ENCODE measurements at places on chromosomes 3 and 15.

DNA sequence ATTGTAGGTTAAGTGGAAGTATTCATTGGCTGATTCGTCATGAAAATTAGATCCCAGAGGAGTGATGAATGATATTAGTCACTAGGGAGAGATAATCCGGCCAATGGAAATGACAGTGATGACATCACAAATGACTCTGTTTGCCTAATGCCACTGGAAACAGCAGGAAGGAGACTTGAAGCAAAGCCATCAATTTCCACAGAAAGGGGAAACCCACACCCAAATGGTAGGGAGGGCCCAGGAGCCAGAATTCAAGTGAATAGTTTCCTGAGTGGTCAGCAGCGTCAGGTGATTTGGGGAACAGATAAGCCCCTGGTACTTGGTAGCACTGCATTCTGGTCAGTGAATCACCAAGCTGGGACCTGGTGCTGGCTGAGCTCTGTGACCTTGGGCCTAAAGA is 3.3 kb upstream of the ADAMTS9 start:
- H3K27ac ChIP-seq, result no peak overlapping the region
- H3K36me3 ChIP-seq, result no peaks in the 10 kb centered on the region
- H3K27me3 ChIP-seq, result peaks cover 31% of the 10 kb centered on the region
- DNase-seq, result no peak
- H3K4me3 ChIP-seq, result no peak overlapping the region

- no peak overlapping the region for H3K4me3 ChIP-seq
- DNase-seq, result no peak
- H3K27me3 ChIP-seq, result no peaks in the 10 kb centered on the region
- no peaks in the 10 kb centered on the region for H3K4me1 ChIP-seq
- no peak overlapping the region for H3K27ac ChIP-seq
- no peaks in the 10 kb centered on the region for H3K36me3 ChIP-seq
These were observed 184.5 kb upstream of the ADAMTS9 start for GRCh38 chr3:64872345-64872744.

DNA sequence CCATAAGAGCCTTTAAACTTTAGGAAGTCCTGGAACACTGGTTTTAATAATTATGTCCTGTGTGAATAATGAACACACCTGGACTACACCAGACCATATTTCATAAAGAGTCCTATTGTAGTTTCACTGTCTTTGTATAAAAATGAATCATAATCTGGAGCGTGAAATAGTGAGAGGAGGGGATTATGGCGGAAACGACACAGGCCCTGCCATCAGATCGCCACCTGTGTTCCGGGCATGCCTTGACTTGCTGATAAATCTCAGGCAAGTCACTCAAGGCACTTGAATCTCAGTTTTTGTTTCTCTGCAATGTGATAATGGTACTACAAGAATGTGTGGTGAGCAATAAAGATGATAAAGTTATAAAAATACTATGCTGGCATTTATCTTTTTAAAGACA is 995.5 kb downstream of the MCTP2 start:
- no peak overlapping the region for H3K4me3 ChIP-seq
- H3K27ac ChIP-seq, result no peak overlapping the region
- DNase-seq, result no peak
- H3K27me3 ChIP-seq, result no peaks in the 10 kb centered on the region

- no peaks in the 10 kb centered on the region for H3K27me3 ChIP-seq
- peaks cover 46% of the 10 kb centered on the region for H3K36me3 ChIP-seq
- peak overlapping the region; percentile 92 for H3K4me3 ChIP-seq
- H3K27ac ChIP-seq, result peak overlapping the region; percentile 84
- H3K4me1 ChIP-seq, result peaks cover 63% of the 10 kb centered on the region
- peak; percentile 50 for DNase-seq
These were observed 1.4 kb downstream of the CSK start for GRCh38 chr15:74783072-74783807.

DNA sequence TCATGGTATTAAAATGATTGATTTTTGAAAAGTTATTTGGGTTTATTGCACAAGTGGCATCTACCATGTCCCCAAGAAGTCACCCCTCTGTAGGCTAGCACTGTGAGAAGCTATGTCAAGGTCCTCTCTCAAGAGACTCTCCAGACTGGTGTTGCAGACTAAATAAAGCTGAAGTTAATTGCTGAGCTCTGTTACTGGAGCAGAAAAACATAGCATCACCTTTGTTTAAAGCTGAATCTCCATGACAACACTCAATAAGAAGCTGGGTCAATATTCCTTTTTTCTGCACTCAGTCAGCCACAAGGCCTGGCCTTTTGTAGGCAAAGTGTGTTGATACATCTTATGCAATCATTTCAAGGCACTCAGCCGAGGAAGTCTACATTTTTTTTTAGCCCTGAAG is 806.6 kb upstream of the LMCD1 start:
- H3K27me3 ChIP-seq, result no peaks in the 10 kb centered on the region
- H3K4me1 ChIP-seq, result no peaks in the 10 kb centered on the region
- H3K4me3 ChIP-seq, result no peak overlapping the region
- H3K27ac ChIP-seq, result no peak overlapping the region
- no peaks in the 10 kb centered on the region for H3K36me3 ChIP-seq

GRCh38 chr3:13391308-13391707 is 28.8 kb downstream of the NUP210 start:
- no peak overlapping the region for H3K4me3 ChIP-seq
- H3K27ac ChIP-seq, result no peak overlapping the region
- H3K4me1 ChIP-seq, result peaks cover 1% of the 10 kb centered on the region
- peaks cover 80% of the 10 kb centered on the region for H3K36me3 ChIP-seq

DNA sequence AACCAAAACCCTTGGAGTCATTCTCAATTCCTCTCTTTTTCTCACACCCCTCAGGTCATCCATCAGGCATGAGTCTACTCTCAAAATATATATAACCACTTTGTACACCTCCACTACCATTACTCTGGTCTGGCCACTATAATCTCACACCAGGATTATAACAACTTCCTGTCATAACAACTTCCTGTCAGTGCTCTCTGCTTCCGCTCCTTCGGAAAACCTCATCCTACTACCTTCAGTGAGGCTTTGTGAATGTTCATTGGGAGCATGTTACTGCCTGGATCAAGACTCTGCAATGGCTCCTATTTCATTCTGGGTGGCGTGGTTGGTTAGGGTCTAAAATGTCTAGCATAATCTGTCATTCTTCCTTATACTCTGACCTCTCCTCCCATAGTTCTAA is 447.4 kb downstream of the MAGI1 start:
- DNase-seq, result no peak
- H3K4me1 ChIP-seq, result no peaks in the 10 kb centered on the region
- no peaks in the 10 kb centered on the region for H3K27me3 ChIP-seq
- no peaks in the 10 kb centered on the region for H3K36me3 ChIP-seq
- no peak overlapping the region for H3K4me3 ChIP-seq
- no peak overlapping the region for H3K27ac ChIP-seq

DNA sequence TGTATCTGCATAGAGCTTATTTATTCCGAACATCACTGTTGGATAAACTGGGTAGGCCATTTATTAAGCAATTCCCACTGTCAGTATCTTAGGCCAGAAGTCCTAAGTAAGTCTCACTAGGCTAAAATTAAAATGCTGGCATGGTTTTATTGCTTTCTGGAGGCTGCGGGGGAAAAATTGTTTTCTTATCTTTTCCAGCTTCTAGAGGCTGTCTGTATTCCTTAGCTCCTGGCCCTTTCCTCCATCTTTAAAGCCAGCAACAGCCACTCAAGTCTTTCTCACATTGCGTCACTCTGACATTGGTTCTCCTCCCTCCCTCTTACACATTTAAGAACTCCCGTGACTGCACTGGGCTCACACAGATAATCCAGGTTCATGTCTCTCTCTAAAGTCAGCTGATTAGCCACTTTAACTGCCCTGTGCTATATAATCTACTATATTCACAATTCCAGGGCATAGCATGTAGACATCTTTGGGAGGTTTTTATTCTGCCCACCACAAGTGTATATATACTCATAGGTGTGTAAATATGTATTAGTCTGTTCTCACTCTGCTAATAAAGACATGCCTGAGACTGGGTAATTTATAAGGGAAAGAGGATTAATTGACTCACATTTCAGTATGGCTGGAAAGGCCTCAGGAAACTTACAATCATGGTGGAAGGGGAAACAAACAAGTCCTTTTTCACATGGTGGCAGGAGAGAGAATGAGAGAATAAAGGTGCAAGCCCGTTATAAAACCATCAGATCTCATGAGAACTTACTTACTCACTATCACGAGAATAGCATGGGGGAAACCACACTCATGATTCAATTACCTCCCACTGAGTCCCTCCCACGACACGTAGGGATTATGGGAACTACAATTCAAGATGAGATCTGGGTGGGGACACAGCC is 113.5 kb upstream of the SLC7A14 start:
- H3K4me3 ChIP-seq, result no peak overlapping the region
- H3K4me1 ChIP-seq, result peaks cover 14% of the 10 kb centered on the region
- no peaks in the 10 kb centered on the region for H3K36me3 ChIP-seq
- no peak overlapping the region for H3K27ac ChIP-seq
- no peak for DNase-seq
- no peaks in the 10 kb centered on the region for H3K27me3 ChIP-seq

GRCh38 chr3:155302481-155302880 is 9.0 kb upstream of the STRIT1 start:
- no peaks in the 10 kb centered on the region for H3K36me3 ChIP-seq
- no peak overlapping the region for H3K27ac ChIP-seq
- H3K4me1 ChIP-seq, result no peaks in the 10 kb centered on the region
- no peaks in the 10 kb centered on the region for H3K27me3 ChIP-seq
- H3K4me3 ChIP-seq, result no peak overlapping the region

GRCh38 chr15:72593838-72594237 is 60.7 kb upstream of the GOLGA6B start:
- H3K4me1 ChIP-seq, result no peaks in the 10 kb centered on the region
- no peaks in the 10 kb centered on the region for H3K36me3 ChIP-seq
- no peak overlapping the region for H3K4me3 ChIP-seq
- no peaks in the 10 kb centered on the region for H3K27me3 ChIP-seq
- no peak for DNase-seq

GRCh38 chr3:169204751-169205150 is 458.8 kb downstream of the MECOM start:
- H3K27me3 ChIP-seq, result no peaks in the 10 kb centered on the region
- H3K36me3 ChIP-seq, result no peaks in the 10 kb centered on the region
- H3K4me1 ChIP-seq, result no peaks in the 10 kb centered on the region
- DNase-seq, result no peak
- H3K27ac ChIP-seq, result no peak overlapping the region

GRCh38 chr3:17047162-17047561 is 162.4 kb downstream of the PLCL2 start:
- H3K36me3 ChIP-seq, result peaks cover 77% of the 10 kb centered on the region
- no peak overlapping the region for H3K4me3 ChIP-seq
- peaks cover 52% of the 10 kb centered on the region for H3K4me1 ChIP-seq
- H3K27ac ChIP-seq, result no peak overlapping the region
- no peak for DNase-seq

DNA sequence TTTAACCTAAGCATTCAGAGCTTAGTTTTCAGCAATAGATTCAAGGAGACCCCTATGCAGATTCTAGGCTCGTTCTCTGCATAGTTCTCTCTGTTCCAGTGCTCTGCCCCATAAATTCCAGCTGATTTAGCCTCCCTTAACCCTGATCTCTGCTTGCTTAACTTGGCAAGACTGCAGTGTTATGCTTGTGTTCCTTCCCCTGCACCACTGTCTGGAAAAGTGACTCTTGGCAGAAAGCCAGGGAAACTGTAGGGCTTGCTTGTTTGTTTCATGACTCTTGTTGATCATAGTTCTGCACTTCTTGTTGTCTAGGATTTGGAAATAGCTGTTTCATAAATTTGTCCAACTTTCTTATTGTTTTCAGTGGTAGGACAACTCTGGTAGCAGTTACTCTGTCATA is 40.1 kb downstream of the ANAPC13 start:
- no peak for DNase-seq
- H3K36me3 ChIP-seq, result no peaks in the 10 kb centered on the region
- no peaks in the 10 kb centered on the region for H3K4me1 ChIP-seq

GRCh38 chr15:42012928-42013482 is 7.8 kb downstream of the PLA2G4E start:
- peaks cover 1% of the 10 kb centered on the region for H3K27me3 ChIP-seq
- no peaks in the 10 kb centered on the region for H3K36me3 ChIP-seq
- no peak overlapping the region for H3K27ac ChIP-seq

GRCh38 chr15:55402707-55403106 is 5.5 kb downstream of the CCPG1 start:
- peak overlapping the region; percentile 42 for H3K27ac ChIP-seq
- no peak overlapping the region for H3K4me3 ChIP-seq
- no peak for DNase-seq
- no peaks in the 10 kb centered on the region for H3K27me3 ChIP-seq

All from activated T-helper 2 cell treated with anti-CD3 and anti-CD28 coated beads, Interferon-gamma antibody, Interleukin-2, Interleukin-4, amounts not matched to agents 10 μg/mL and 5 μg/mL and 100 μg/mL, durations not matched to agents 14 hours and 24 hours and 36 hours (primary cell).